ENCODE measurements at places on chromosomes 3 and 15.

DNA sequence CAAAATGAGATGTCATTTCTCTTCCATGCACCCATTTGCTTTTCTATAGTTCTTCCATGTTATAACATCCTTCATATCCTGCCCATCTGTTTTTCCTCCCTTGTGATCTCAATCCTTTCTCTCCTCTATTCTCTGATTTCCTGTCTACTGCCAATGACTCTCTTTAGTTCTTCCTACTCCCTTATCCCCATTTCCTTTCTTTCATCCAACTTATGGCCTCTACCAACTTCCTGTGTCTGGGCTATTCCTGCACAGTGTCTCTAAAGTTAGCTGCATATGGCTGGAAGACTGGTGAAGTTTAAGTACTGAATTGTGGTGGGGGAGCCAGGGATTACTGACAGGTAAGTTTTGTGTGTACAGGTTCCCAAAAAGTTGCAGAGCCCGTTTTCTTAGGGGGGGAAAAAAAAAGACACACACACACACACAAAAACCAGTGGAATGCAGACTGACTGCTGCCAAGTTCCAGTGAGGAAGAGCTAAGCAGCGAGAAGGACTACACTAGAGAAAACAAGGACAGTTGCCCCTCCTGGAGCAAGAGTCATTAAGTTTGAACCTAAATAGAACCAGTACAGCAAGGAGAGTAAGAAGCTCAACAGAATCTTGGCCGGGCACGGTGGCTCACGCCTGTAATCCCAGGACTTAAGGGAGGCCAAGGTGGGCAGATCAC is 28.8 kb downstream of the XRN1 start:
- no peak overlapping the region for H3K4me3 ChIP-seq
- H3K27me3 ChIP-seq, result no peaks in the 10 kb centered on the region
- no peak overlapping the region for H3K27ac ChIP-seq
- no peak for DNase-seq

- H3K36me3 ChIP-seq, result 0 out of 2 replicates have a peak, but pooled peaks cover 3% of the 10 kb centered on the region
- no peak overlapping the region for H3K4me3 ChIP-seq
- H3K27me3 ChIP-seq, result no peaks in the 10 kb centered on the region
- no peaks in the 10 kb centered on the region for H3K4me1 ChIP-seq
- H3K27ac ChIP-seq, result no peak overlapping the region
These were observed 155.7 kb downstream of the GREM1 start for GRCh38 chr15:32873284-32874114.

DNA sequence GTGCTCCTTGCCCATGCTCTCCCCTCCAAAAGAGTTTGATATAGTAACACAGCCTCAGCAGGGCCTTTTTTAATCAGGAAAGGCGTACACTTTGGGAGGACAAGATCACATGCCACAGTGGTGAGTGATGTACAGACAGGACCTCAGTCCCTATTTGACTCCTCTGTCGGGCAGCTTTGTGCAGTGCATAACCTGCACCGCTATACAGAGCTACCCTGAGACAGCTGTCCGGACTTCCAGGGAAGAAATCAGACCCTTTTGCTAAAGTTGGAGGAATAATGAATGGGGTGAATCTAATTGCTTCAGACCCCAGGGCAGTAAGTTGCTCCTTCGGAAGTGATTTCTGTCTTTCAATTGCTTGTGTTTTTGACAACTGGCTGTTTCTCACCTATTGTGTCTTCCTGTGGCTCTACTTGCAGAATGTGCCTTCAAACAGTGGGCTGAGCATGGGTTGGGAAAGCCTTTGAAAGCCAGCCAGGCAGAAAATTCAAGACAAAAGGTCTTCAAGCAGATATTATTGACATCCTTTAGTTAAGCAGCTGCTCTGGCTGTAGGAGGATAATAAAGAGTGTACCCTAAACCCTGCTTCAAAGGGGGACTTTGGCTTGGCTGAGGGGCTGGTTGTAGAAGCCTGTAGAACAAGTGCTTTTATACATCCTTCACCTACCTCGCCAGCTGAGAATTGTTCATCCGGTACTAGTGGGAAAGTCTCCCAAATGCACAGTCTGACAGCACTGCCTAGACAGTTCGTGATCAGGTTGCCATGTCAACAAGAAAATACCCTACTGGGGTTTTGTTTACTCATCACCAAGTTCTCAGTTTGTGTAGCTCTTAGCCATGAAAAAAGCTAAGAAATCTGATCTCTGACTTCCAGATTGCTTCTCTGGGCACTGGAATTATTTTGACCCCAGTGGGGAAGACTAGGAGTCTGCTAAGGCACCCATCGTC is 35.1 kb downstream of the SNTN start:
- DNase-seq, result no peak
- H3K27ac ChIP-seq, result no peak overlapping the region
- H3K4me1 ChIP-seq, result no peaks in the 10 kb centered on the region

- no peak overlapping the region for H3K4me3 ChIP-seq
- H3K27ac ChIP-seq, result no peak overlapping the region
- H3K27me3 ChIP-seq, result no peaks in the 10 kb centered on the region
- H3K36me3 ChIP-seq, result no peaks in the 10 kb centered on the region
These were observed 58.9 kb downstream of the SLMAP start for GRCh38 chr3:57815036-57815435.
